Right lobe of liver (tissue), 6 donors: ENCODE measurements at places on chromosomes 3 and 15. TPM values are rescaled to one million over a fixed set of nuclear protein-coding genes. Genes with fewer than 3 reads are reported as not detected.

Gene TRPM1
- total RNA-seq, result not detected

Gene ZNF621
- 7.6 TPM for total RNA-seq

Gene TMEM40
- total RNA-seq, result not detected

Gene ZNF860
- total RNA-seq, result 0.13 TPM

Gene GRAMD1C
- total RNA-seq, result 11.3 TPM

Gene ROBO2
- total RNA-seq, result 0.90 TPM

Gene WNT7A
- not detected for total RNA-seq

Gene A4GNT
- total RNA-seq, result not detected

Gene CYP8B1
- total RNA-seq, result 315 TPM

DNA sequence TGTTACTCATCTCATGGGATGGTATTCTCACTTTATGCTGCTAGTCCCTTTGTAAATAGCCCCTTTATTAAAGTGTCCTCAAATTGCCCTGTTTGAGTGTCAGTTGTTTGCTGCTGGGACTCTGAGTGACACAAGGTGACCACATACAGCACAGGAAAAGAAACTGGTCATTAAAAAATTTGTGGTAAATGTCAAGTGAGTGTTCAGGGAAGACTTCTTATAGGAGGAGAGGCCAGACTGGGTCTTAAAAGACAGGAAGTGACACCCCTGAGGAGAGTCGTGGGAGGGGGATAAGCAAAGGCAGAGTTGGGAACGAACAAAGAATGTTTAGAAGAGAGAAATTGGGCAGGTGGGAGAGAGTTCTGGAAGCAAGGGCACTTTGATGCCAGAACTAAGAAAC, 35.2 kb downstream of the CCR3 start:
- no peaks in the 10 kb centered on the region for H3K36me3 ChIP-seq
- H3K27me3 ChIP-seq, result no peaks in the 10 kb centered on the region
- H3K4me1 ChIP-seq, result no peaks in the 10 kb centered on the region
- DNase-seq, result no peak

DNA sequence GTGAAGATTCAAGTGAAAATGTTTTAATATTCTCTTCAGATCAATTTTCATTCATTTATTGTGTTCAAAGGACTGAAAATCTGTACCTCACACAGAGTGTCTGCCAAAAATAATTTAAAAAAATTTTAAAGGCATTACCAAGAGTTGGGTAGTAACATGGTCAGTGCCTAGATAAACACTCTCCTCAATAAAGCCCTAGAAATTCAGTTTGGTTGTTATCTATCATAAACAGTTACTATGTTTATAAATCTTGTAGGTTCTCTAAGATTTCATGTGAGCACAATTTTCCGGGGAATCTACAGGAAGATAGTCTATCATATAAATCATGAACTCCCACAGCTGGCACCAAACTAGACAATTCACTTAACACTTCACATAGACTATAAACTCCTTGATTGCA, 128.6 kb downstream of the GSK3B start:
- no peaks in the 10 kb centered on the region for H3K27me3 ChIP-seq
- no peaks in the 10 kb centered on the region for H3K36me3 ChIP-seq
- no peak overlapping the region for H3K4me3 ChIP-seq
- H3K27ac ChIP-seq, result no peak overlapping the region
- no peak for DNase-seq

DNA sequence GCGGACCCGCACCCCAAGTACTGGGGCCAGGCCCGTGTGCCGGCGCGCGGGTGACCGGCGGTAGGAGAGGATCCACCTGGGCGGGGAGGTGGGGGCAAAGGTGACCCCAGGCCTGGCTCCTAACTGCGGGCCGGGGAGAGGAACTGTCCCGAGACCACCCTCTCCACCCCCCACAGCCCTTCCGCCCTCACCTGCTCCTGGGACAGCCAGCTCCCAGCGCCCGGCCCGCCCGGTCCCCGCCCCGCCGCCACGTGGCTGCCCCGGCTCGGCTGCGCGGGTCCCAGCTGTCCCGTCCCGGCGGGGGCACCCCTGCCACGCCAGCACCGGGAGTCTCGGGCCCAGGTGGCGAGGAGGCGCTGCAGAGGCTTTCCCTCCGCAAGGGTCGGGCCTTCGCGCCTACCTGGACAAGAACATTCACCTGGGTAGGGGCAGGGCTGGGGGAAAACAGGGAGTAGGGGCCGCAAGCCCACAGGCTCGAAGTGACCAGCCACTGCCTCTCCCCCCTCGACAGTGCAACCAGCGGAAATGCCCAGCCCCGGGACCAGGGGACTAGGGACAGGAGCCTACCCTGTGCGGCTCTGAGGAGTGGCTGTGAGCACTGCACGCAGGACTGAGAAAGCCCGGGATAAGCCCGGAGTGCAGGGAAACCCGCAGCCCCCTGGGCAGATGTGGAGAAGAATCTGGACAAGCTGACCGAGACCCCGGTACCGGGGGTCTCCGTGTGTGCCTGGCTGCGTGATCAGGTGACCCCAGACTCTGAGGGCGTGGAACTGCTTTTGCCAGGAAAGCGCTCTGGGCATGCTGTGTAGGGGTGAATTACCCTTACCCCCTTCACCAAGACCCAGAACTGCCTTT, at the start of gene SLC12A8:
SLC12A8 (minus strand) TSS at position 240 of the 855 bp plus-strand sequence. CDS start 1,399 bp downstream, outside the sequence.
- H3K27me3 ChIP-seq, result no peaks in the 10 kb centered on the region
- peak; percentile 58 for DNase-seq
- H3K4me1 ChIP-seq, result peaks cover 7% of the 10 kb centered on the region
- H3K27ac ChIP-seq, result peak within 1 kb of the TSS; percentile 59

GRCh38 chr3:2465842-2466241, 367.2 kb downstream of the CNTN4 start:
- H3K4me3 ChIP-seq, result no peak overlapping the region
- H3K27ac ChIP-seq, result no peak overlapping the region
- H3K27me3 ChIP-seq, result no peaks in the 10 kb centered on the region
- no peaks in the 10 kb centered on the region for H3K36me3 ChIP-seq
- DNase-seq, result no peak
- H3K4me1 ChIP-seq, result no peaks in the 10 kb centered on the region

DNA sequence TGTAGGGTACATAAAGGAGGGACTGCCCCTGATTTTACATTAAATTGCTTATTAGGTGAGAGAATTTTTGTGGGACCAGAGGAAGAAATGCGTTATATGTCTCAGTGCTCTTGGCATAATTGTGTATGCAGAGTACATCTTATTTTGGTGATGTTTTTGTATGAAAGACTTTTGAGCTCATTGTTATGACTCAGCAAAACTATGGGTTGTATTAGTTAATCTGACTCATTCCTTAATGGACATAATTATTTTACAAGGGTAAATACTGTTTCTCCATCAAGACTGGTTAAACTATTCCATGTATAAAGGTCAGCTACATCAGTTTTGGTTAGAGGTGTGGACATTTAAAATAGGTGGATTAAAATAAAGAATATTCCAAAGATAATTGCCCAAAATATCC, 156.8 kb downstream of the ALCAM start:
- H3K27me3 ChIP-seq, result no peaks in the 10 kb centered on the region
- DNase-seq, result no peak
- no peaks in the 10 kb centered on the region for H3K36me3 ChIP-seq
- no peaks in the 10 kb centered on the region for H3K4me1 ChIP-seq
- no peak overlapping the region for H3K4me3 ChIP-seq

- H3K27ac ChIP-seq, result no peak overlapping the region
- H3K4me1 ChIP-seq, result no peaks in the 10 kb centered on the region
- peak overlapping the region; percentile 88 for H3K4me3 ChIP-seq
These were observed 1.3 kb downstream of the SRP14 start for GRCh38 chr15:40037721-40038120.

- no peak overlapping the region for H3K27ac ChIP-seq
- no peak overlapping the region for H3K4me3 ChIP-seq
- DNase-seq, result no peak
These were observed 145.0 kb upstream of the MCTP2 start for GRCh38 chr15:94086341-94086740.

DNA sequence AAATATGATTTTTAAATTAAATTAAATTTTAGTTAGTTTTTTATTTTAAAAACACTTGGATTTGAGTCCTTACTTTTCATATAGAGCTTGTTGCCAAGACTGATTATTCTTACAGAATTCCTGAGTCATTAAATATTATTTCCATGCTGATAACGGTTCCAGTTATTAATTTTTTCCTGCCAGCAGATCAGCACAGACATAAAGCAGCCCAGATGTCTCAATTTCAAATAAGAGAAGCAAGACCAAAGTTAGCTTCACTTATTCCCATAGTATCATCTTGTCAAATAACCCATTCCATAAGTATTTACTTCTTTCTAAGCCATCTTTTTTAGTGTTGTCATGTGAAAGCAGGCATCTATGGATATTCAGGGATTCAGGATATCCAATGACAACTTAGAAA, 75.3 kb downstream of the SSR3 start:
- H3K27ac ChIP-seq, result no peak overlapping the region
- H3K36me3 ChIP-seq, result no peaks in the 10 kb centered on the region
- no peaks in the 10 kb centered on the region for H3K27me3 ChIP-seq
- no peak overlapping the region for H3K4me3 ChIP-seq

- no peaks in the 10 kb centered on the region for H3K27me3 ChIP-seq
- H3K36me3 ChIP-seq, result no peaks in the 10 kb centered on the region
- no peak overlapping the region for H3K27ac ChIP-seq
- no peak overlapping the region for H3K4me3 ChIP-seq
- no peak for DNase-seq
These were observed 7.9 kb upstream of the PIK3CB start for GRCh38 chr3:138842483-138843188.

- no peak overlapping the region for H3K4me3 ChIP-seq
- no peaks in the 10 kb centered on the region for H3K27me3 ChIP-seq
- no peaks in the 10 kb centered on the region for H3K36me3 ChIP-seq
- H3K27ac ChIP-seq, result no peak overlapping the region
- DNase-seq, result no peak
These were observed 2.2 kb upstream of the PGPEP1L start for GRCh38 chr15:99009741-99010330.

DNA sequence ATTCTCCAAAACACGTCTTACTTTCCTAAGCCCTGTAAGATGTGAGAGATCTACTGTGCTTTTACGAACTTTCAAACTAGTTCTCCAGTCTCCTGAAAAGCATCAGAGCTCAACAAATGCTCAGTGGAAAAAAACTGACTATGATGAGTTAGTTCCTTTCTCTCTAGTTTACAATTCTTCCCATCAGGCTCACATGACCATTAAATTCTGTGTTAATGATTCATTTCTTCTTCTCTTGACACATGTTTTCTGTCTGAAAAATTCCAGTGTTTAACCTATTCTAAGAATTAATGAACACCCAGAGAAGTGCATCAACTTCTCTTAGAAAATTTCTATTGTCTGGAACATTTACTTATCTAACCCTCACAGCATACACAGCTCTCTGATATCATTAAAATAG, 844.3 kb downstream of the SI start:
- H3K4me3 ChIP-seq, result no peak overlapping the region
- no peaks in the 10 kb centered on the region for H3K4me1 ChIP-seq
- H3K36me3 ChIP-seq, result no peaks in the 10 kb centered on the region
- no peaks in the 10 kb centered on the region for H3K27me3 ChIP-seq
- DNase-seq, result no peak
- H3K27ac ChIP-seq, result no peak overlapping the region

DNA sequence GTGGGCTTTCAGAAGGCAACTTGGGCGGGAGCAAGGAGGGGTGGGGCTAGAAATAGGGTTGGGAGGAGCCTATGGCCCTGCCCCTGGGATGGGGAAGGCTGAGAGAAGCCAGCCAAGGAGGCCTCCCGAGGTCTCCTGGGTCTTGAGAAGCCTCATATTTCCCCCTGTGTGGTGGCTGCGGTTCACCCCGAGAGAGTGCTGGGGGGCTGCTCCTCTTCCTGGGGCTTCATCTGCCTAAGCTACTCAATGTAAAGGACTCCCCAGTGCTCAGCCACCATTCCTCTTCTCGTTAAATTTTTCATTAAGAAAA, 174.3 kb downstream of the SMAD6 start:
- DNase-seq, result no peak
- H3K4me1 ChIP-seq, result no peaks in the 10 kb centered on the region
- H3K27ac ChIP-seq, result no peak overlapping the region
- H3K36me3 ChIP-seq, result no peaks in the 10 kb centered on the region

GRCh38 chr15:42273900-42274701, 868 bp upstream of the TMEM87A start:
- no peaks in the 10 kb centered on the region for H3K27me3 ChIP-seq
- DNase-seq, result peak; percentile 70
- H3K27ac ChIP-seq, result peak overlapping the region; percentile 99
- H3K36me3 ChIP-seq, result no peaks in the 10 kb centered on the region

- peak; percentile 46 for DNase-seq
- no peak overlapping the region for H3K27ac ChIP-seq
- H3K4me3 ChIP-seq, result no peak overlapping the region
- H3K27me3 ChIP-seq, result no peaks in the 10 kb centered on the region
- no peaks in the 10 kb centered on the region for H3K4me1 ChIP-seq
These were observed 12.9 kb downstream of the AMOTL2 start for GRCh38 chr3:134361162-134361835.

- H3K27ac ChIP-seq, result no peak overlapping the region
- no peak overlapping the region for H3K4me3 ChIP-seq
- DNase-seq, result no peak
- no peaks in the 10 kb centered on the region for H3K27me3 ChIP-seq
These were observed 37.5 kb downstream of the CTDSPL start for GRCh38 chr3:37899101-37899707.

GRCh38 chr3:147614210-147614609, 205.0 kb downstream of the ZIC1 start:
- no peaks in the 10 kb centered on the region for H3K36me3 ChIP-seq
- DNase-seq, result no peak

GRCh38 chr15:49096090-49096750, 50.0 kb upstream of the SECISBP2L start:
- no peak overlapping the region for H3K27ac ChIP-seq
- no peaks in the 10 kb centered on the region for H3K27me3 ChIP-seq
- H3K4me3 ChIP-seq, result no peak overlapping the region
- peak; percentile 60 for DNase-seq
- H3K4me1 ChIP-seq, result peaks cover 18% of the 10 kb centered on the region
- H3K36me3 ChIP-seq, result no peaks in the 10 kb centered on the region
